ENCODE measurements at places on chromosomes 6 and 20. TPM values are rescaled to one million over a fixed set of nuclear protein-coding genes. Genes with fewer than 3 reads are reported as not detected.

GRCh38 chr6:41022294-41022693 lies 16.7 kb downstream of the UNC5CL start:
- no peak for DNase-seq

DNA sequence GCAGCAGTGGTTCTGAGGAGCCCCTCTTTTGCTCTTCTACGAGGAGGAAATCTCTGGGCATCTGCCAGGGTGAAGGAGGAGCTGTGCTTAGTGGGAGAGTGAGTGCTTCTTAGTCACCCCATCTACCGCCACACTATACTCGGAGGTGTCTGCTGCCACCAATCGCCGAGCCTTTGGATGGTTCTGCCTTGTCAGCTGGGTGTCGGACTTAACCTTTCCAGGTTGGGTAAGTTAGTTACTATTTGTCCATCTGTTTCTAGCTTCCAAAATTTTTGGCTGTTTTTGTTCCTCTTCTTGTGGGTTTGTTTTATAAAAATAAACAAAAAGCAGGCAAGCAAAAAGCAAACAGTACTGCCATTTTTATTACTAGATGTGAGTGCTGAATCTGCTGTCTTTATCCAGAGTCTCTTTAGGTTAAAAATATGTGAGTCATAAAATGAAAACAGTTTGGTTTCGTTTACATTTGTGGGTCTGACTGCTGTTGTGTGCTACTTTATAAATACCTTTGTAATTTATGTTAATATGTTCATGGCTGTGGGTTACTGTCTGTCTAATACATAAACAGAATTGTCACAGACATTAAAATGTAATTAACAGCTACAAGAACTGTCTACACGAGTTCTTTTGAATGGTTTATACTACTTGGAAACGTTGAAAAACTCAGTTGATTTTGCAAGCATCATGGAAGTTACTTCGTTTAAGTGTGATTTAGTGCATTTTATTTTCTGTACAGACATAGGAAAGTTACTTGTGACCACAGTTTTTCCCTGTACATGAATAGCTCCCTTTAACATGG lies 89.2 kb downstream of the ARID1B start:
- no peak for DNase-seq

DNA sequence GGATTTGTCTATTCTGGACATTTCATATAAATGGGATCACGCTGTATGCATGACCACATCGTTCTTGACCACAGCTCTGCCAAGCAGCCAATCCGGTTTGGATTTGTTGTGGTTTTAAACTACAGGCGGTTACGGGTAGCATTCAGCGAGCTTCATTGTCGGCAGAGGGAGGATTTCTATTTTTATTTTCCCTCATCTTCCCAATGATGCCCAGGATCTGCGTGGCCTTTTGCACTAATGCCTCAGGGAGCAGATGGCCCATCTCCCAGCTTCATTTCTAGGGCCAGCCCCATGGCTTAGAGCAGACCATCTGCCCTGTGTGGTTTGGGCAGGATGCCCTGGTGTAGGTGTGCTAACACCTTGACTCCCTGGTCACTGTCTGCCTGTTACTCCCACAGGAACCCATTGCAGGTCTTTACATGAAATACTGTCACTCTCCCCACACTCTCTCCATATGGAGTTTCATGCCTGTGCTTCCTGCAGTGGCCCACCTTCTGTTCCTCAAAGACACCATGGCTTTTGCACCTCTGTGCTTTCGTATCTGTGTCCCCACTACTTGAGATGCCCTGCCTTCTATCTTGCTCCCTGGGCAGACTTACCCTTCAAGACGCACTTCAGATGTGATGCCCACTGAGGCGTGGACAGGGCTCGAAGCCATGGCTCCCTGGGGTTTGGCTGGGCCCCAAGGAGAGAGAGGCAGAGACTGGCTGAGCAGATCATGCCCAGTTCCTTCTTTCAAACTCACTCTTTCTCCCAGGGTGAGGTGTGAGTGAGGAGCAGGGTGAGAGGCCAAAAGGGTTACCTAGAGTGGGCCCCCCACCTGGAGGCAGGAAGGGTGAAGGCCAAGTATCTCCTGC lies 26.0 kb downstream of the SDCBP2 start:
- no peak for DNase-seq

DNA sequence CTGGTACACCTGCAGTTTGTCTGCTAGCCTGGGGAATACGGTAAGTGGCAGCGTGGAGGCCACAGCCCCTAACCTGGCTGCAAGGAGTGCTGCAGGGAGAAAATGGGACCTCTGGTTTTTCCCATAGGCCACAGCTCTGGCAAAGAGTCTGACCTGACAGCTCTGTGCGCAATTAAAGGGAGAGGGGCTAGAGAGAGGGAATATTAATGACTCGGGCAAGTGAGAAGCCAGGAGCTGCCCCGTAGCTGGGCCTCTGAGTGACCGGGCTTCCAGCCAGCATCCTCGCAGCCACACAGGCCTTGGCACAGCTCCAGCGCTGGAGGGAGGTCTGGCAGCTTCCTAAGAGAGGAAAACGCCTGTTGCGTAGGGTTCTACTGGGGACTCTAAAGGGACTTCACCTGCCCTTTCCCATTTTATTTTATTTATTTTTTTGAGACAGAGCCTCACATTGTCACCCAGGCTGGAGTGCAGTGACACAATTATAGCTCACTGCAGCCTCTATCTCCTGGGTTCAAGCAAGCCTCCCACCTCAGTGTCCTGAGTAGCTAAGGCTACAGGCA lies 18.2 kb upstream of the OCSTAMP start:
- DNase-seq = peak; percentile 80

- no peak for DNase-seq
Observed at GRCh38 chr6:99802396-99803031, 191.5 kb downstream of the MCHR2 start.

GRCh38 chr6:80579391-80580023 lies 473.0 kb downstream of the BCKDHB start:
- DNase-seq = no peak

- DNase-seq = no peak
Observed at GRCh38 chr6:5878792-5879191, 127.9 kb downstream of the NRN1 start.

DNA sequence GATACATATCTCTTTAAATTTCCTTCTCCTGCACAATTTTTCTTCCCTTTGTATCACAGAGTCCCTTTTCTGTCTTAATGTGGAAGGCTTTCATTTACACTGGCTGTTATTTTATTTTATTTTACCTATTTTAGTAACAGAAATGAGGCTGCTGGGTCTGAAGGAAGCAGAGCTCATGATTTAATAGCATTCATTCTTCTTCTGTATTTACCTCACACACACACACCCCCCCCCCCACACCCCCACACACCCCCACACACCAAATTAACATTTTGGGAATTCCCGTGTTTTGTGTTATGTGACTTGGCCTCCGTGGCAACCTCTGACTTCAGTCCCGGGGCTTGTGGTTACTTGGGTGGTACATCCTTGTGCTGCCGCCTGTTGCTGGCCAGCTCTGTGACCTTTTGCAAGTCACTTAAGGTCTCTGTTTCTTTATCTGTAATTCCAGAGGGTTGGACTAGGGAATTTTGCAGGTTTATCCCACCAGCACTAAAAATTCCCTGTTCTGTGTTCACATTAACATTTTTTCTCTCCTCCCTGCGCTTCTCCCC lies 108.8 kb downstream of the TIAM2 start:
- DNase-seq = no peak

GRCh38 chr6:56992703-56993102 lies 37.8 kb downstream of the BEND6 start:
- DNase-seq = no peak

- DNase-seq = no peak
Observed at GRCh38 chr6:28892525-28892924, 31.3 kb downstream of the TRIM27 start.

GRCh38 chr20:57389695-57390603 lies 1.2 kb upstream of the RBM38 start:
- no peak for DNase-seq

DNA sequence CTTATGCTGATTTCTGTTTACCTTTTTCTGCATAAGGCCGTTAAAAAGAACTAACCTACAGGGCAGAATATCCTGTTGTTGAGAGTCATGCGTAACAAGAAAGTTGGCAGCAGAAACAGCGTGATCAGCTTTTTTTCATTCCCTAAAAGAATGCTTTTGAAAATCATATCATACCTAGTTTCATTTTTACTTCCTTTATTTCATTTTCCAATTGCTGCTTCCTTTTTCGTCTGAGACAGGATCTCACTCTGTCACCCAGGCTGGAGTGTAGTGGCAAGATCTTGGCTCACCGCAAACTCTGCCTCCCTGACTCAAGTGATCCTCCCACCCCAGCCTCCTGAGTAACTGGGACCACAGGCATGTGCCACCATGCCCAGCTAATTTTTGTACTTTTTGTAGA lies 4.1 kb downstream of the CALHM6 start:
- DNase-seq = no peak

DNA sequence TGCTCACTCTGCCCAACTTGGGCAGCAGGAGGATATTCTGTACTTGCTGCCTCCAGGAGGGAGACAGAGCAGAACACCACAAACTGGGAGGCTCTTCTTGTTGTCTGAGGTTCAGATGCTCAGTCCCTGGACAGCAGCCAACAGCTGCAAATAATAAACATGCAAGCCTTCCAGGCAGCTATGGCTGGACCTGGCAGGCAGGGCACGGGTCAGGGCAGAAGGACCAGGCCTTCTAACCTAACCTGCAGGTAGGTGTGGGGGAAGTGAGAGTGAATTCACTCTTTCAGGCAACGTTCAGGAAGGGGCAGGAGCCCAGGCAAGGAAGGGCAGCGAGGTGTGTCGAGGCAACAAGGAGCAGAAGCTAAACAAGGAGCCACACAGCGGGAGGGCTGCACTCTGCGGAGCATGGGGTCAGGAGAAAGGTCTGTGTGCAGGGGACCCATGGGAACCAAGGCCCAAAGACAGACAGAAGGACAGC lies 31.5 kb downstream of the NINL start:
- DNase-seq = no peak

GRCh38 chr6:120873125-120873865 lies 461.0 kb downstream of the TBC1D32 start:
- no peak for DNase-seq

DNA sequence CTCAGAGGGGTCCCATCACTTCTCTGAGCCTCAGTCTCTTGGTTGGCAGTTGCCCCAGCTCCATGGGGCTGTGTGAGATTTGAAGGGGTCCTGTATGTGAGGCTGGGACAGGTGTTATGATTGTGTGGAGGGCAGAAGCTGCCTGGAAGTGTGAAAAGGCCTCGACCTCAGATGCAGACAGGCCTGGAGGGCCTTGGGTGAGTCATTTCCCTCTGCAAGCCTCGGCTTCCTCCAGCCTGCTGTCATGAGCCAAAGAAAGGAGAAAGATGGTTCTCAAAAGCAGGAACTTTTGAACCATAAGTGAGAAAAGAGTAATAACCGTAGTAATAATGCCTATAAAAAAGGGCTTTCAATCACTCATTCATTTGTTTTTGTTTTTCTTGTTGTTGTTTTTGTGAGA lies 37.5 kb downstream of the SNAI1 start:
- no peak for DNase-seq

DNA sequence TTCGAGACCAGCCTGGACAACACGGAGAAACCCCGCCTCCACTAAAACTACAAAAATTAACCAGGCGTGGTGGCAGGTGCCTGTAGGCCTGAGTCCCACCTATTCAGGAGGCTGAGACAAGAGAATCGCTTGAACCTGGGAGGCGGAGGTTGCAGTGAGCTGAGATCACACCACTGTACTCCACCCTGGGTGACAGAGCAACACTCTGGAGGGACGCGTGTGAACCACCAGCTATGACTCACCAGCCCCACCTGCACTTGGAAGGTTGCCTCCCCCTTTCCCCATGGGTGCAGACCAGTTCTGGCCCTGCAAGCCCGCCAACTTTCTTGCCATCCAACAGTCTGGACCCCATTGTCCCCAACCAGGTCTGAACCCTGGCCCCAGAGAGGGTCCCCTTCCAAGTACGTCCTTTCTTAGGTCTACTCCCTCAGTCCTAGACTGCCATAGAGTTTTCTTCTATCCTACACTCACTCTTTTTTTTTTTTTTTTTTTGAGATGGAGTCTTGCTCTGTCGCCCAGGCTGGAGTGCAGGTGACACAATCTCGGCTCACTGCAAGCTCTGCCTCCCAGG lies 29.2 kb downstream of the ATP9A start:
- DNase-seq = no peak

- peak; percentile 30 for DNase-seq
Observed at GRCh38 chr20:64108731-64109681, 1.6 kb upstream of the NPBWR2 start.

- peak; percentile 68 for DNase-seq
Observed at GRCh38 chr20:44309763-44310663, 989 bp downstream of the FITM2 start.

DNA sequence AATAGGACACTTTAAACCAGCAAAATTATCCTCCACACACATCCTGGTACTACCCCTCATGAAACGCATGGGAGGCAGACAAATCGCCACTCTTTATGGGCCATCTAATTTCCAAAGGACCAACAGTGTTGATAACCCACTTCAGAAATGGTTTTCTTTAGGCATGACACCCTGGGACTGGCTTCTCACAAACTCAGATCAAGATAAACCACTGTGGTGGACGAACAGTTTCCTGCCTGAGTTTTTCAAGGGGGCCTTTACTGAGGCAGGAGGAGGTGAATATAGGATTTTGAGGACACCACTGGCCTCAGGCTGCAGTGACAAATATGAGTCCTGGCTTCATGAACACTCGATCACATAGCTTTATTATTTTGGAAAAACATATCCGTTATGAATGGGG lies 26.0 kb downstream of the TRAM2 start:
- DNase-seq = no peak

DNA sequence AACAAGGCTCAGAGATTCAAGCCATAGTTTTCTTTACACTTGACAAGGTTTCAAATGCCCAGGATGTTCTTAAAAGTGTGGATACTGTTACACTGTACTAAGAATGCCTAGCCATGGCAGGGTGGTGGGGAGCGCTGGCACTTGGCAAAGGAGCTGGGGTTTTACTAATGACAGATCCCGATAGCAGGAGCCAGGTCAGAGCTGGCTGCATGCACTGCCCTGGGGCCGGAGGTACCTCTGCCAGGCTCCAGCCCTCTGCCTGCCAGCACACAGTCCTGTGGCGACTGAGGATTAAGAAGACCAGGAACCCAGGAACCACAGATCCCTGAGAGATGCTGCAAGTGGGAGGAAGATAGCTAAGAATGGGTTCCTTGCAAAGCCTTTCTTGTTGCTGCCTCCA lies 260.3 kb downstream of the ALDH8A1 start:
- DNase-seq = no peak

ADTRP gene
- total RNA-seq = not detected

MUCL3 gene
- total RNA-seq = not detected

TMEM74B gene
- total RNA-seq = 0.83 TPM

CYP24A1 gene
- total RNA-seq = not detected

ENPP5 gene
- 6.2 TPM for total RNA-seq

Measured in right atrium auricular region (tissue), 2 donors.